ENCODE measurements at places on chromosomes 13 and 19.

GRCh38 chr19:13095934-13096927 lies 6.4 kb downstream of the LYL1 start:
- no peak for DNase-seq

DNA sequence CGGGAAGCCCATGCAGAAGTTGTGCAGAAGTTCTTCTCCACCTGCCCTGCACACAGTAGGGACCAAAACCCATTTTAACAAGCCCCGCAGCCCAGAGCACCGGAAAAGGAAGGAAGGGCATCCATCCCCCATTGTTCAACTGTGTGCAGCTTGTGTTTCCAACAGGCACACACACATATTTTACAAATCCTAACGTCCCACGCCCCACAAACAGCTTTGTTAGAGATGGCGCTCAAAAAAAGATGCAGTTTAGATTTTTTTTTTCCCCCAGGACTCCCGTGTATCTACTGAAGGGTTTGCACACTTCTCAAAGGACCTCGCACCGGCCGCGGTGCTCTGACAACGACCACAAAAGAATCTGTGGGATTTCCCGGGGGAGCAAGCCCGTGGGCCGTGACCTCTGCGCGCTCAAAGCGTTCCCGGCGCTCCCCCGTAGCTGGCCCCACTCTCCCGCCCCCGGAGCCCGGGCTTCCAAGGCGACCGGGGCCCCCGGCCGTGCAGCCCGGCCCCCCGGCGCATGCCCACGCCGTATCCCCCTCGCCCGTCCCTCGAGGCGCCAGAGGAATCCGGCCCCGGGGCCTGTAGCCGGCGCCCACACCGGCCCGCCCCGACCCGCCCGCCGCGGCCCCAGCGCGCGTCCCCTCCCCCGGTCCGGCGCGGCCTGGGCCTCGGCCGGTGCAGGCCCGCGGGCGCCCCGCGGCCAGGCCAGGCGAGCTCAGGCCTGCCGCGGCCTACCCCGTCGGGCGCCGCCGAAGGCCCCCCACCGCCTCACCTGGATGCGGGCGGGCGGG lies 523 bp downstream of the ELAVL1 start:
- no peak for DNase-seq

- peak; percentile 51 for DNase-seq
These were observed 4.8 kb downstream of the PNKP start for GRCh38 chr19:49862391-49863253.

DNA sequence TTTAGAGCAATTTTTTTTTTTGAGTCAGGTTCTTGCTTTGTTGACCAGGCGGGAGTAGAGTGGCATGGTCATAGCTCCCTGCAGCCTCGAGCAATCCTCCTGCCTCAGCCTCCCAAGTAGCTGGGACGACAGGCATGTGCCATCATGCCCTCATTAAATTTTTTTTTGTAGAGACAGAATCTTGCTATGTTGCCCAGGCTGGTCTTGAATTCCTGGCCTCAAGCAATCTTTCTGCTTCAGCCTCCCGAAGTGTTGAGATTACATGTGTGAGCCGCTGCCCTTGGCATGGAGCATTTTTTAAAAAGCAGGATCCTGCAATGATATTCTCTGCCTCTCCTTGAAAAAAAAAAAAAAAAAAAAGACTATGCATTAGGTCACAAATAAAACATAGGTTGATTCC lies 5.9 kb downstream of the GPR32 start:
- no peak for DNase-seq

DNA sequence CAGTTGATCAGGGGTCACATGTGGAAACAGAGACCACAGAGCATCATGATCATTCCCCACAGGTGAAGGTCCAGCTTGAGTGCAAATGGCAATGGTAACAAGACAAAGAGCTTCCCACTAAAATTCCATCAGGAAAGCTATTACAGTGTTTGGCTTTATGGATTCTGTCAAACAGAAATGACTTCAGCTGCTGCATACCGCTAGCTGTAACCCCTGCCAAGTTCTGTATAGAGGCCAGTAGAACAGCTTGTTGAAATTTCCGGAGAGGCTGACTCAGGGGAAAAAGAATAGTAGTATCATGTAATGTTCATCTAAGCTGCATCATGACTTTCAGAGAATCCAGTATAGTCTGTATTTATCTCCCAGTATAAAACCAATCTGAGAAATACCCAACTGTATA lies 1704.7 kb downstream of the SLITRK5 start:
- DNase-seq = no peak

DNA sequence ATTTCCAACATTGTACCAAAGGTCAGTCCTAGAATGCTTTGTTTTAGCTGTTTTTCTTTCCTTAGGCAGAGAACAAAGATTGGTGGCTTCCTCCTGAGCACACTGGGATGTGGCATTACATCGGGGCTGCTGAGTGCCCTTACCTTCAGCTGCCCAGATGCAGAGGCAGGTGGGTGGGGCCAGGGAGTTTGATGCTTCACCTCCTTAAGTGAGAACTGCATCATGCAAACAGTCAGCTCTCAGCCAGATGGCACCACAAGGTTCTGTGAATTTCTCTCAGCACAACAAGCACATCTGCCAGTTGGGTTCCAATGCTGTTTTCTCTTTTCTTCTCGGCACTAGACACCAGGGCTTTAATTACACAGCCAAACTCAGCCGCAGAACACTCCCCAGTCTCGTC lies 87.4 kb upstream of the UBL3 start:
- no peak for DNase-seq

- DNase-seq = no peak
These were observed 816.6 kb downstream of the UQCRFS1 start for GRCh38 chr19:28396287-28396831.

DNA sequence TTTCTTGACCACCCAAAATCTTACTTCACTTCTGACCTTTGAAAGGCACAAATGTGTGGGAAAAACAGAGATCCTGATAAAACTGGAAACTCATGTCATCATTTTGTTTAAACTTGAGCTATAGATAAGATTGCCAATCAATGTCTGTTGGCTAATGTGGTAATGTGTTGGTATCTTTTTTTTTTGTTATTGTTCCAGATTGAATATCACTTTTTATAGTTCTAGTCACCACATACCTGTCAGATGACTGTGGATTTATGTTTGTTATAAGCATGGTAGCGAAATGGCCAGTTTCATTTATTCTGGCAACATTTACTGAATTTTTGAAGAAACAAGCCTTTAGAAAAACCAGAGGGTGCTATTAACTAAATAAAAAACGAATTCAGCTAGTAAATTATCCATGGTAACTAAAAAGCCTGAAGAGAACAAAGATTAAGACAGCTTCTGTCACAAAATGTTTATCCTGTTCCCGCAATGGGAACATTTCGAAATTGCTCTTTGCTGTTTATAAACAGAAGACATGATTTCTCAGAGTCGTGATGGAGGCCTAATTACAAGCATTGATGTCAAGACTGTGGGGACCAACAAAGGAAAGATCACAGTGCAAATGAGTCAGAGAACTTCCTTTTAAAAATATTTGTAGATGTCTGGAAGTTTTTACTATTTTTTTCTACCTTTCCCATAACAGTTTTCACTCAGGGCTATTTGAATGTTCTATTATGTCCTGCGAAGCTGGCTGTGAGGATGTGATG lies 82.9 kb upstream of the POSTN start:
- no peak for DNase-seq

DNA sequence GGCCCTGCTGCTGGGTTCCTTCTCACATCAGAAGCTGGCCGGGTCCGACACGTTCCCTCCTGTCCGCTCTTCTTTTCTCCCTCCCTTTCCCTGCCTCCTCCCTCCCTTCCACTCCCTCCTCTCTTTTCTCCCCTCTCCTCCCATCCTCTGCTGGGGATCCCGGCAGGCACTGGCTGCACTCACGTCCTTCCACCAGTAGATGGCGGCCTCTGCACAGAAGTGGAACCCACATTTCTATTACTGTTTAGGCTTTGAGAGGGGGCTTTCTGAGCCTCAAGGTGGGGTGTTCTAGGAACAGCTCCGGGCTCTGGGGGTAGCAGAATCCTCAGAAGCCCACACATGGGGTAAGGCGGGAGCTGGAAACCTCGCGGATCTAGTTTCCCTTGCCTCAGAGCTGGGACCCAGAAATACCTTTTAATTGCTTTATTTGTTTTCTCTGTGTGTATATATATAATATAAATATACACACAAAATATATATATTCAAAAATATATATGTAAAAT lies 294.2 kb downstream of the ZNF536 start:
- DNase-seq = no peak

- DNase-seq = no peak
These were observed 106.5 kb downstream of the TEX26 start for GRCh38 chr13:31038834-31039552.

DNA sequence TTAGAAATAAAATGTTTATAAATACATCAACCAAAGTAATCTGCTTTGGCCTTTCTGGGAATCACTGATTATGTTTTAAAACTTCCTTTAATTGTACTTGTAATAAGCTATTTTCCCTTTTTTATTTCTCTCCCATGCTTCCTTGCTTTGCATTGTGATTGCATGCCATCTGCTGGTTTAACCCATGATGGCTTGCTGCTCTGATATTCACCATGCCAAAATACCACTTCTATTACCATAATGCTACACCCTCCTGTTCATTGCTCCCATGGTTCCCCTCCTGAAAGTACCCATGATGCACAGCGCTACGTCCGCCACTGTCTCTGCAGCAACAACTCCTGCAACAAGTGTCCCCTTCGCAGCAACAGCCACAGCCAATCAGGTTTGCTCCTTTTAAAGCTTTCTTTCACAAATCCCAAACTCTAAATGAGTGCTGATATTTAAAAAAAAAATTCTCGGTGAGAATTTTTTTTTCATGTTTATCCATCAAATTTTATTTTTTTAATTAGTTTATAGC lies 67.7 kb upstream of the RAP2A start:
- no peak for DNase-seq

DNA sequence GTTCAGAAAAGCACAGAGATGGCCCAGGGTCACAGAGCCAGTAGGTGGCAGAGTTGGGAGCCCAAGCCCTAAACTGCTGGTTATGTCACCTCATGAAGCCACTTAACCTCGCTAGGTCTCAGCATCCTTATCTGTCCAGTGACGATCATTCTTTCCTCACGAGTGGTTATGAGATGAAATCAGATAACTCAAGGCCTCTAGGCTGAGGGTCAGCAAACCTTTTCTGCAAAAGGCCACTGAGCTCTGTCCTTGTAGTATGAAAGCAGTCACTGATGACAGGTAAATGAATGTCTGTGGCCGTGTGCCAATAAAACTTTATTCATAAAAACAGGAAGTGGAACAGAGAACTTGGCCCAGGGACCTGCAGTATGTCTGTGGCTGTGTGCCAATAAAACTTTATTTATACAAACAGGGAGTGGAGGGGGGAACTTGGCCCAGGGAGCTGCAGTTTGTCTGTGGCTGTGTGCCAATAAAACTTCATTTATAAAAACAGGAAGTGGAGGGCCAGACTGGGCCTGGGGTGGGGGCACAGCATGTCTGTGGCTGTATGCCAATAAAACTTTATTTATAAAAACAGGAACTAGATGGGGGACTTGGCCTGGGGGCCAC lies 71.2 kb downstream of the GNG7 start:
- no peak for DNase-seq

DNA sequence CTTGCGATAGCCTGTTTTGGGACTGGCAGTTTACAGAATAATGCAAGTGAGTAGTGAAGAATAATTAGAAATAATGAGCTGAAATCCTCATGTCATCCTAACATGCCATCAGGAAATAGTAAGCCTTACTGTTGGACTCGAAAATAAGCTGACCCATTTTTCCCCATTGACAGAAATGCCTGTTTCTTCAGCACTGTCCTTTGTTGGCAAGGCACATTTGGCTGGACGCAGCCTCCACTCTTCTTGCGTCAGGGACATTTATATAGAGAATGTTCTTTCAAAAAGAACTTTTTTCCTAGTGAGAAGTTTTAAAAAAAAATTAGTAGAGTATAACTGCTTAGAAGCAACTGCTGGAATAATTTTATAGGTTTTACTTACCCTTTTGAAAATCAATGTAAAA lies 47.1 kb downstream of the ARHGAP35 start:
- DNase-seq = no peak

DNA sequence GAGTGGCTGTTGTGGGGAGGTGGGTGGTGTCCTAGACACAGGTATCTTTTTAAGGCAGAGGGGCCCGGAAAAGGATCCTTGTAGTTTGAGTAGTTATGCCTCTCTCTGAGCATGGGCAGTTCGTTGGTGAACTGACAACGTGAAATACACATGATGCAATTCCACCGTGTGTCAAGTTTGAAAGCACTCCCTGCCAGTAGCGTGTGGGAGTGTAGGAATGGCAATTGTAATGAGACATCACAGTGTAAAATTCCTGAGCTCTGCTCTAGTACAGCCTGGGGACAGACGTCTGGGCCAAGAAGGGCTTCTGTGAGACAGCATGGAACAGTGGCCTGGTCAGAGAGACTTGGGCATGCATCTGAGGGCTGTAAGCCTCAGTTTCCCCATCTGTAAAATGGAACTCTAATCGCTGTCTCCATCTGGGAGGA lies 10.4 kb upstream of the ASF1B start:
- DNase-seq = no peak

- no peak for DNase-seq
These were observed 11.9 kb downstream of the GADD45B start for GRCh38 chr19:2487842-2488241.

DNA sequence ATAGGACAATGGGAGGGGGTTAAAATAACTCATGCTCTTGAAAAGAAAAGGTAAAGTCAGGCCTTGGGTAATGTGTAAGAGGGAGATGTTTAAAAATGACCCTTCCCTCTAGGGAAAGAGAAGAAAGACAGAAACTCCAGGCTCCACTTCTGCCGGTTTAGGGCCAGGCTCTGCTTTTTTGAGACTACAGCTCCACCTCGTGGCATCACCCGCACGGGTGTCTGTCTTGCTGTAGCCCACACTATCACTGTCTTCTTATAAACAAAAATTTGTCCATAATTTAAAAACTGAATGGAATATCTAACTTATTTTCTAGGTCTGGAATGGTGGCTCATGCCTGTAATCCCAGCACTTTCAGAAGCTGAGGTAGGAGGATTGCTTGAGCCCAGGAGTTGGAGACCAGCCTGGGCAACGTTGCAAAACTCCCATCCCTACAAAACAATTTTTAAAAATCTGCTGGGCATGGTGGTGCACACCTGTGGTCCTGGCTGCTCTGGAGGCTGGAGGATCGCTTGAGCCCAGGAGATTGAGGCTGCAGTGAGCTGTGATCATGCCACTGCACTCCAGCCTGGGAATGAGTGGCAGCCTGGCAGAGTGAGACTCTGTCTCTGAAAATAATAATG lies 65.1 kb upstream of the GTF3A start:
- peak; percentile 64 for DNase-seq

Data from T-helper 2 cell (primary cell).